ENCODE measurements at places on chromosomes 4 and X. TPM values are rescaled to one million over a fixed set of nuclear protein-coding genes. Genes with fewer than 3 reads are reported as not detected.

The GDPD2 gene
- 0.12 TPM for total RNA-seq

The EGFL6 gene
- 4.1 TPM for total RNA-seq

The CPZ gene
- total RNA-seq = 0.75 TPM

The EVC gene
- 0.34 TPM for total RNA-seq

The DCX gene
- total RNA-seq = not detected

The NPY5R gene
- total RNA-seq = not detected

The NFXL1 gene
- total RNA-seq = 10.1 TPM

The ADAMTS3 gene
- not detected for total RNA-seq

The TMEM31 gene
- total RNA-seq = not detected

The MAGEA4 gene
- total RNA-seq = not detected

The TRIML1 gene
- total RNA-seq = not detected

The GAGE12H gene
- not detected for total RNA-seq

The EDA gene
- total RNA-seq = 15.1 TPM

The FGA gene
- total RNA-seq = not detected

The VCX3B gene
- total RNA-seq = not detected

The DYNLT3 gene
- total RNA-seq = 16.2 TPM

The CSAG2 gene
- total RNA-seq = not detected

All from activated naive CD4-positive, alpha-beta T cell treated with anti-CD3 and anti-CD28 coated beads, Interleukin-2, amount 10 ng/mL, durations not matched to agents 5 hours and 36 hours (primary cell).